Upper lobe of right lung (tissue), 1 donor: ENCODE measurements at places on chromosomes 4 and X.

DNA sequence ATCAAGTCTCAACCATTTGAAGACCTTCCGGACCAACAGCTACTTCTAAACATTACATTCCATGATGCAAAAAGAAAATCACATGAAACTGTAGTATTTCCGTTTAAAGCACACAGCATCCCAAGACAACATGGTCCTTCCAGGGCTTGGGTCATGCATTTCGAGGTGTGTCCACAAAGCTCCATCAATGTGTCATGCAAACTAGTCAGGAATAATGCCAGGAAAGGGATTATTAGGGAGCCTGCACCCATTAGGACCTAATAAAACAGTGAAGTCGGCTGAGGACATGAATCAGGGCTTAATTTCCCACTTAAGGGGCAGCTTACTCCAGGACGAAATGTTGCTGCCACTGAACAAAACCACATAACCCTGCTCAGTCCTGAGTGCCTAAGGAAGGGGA is 177.9 kb downstream of the TSPAN5 start:
- H3K27me3 ChIP-seq: no peaks in the 10 kb centered on the region
- H3K4me1 ChIP-seq: no peaks in the 10 kb centered on the region
- DNase-seq: no peak
- no peak overlapping the region for H3K27ac ChIP-seq

DNA sequence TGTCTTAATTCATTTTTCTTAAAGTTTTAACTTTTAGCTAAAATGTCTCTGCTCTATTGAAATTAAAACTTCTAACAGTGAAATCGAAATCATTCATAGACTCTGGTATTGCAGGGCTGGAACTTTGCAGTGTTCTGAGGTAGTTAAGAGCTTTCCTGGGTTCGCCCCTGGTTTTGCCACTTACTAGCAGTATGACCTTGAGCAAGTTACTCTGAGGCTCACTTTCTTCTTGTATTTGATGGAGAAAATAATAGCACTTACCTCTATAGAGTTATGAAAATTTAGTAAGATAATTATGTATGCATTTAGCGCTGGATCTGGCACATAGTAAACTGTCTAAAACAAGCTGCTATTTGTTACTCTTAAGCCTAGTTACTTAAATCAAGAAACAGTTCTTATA is 1.7 kb downstream of the SLAIN2 start:
- peak overlapping the region; percentile 90 for H3K4me3 ChIP-seq
- H3K27me3 ChIP-seq: no peaks in the 10 kb centered on the region
- no peaks in the 10 kb centered on the region for H3K36me3 ChIP-seq
- H3K4me1 ChIP-seq: peaks cover 15% of the 10 kb centered on the region

- H3K27ac ChIP-seq: no peak overlapping the region
- no peaks in the 10 kb centered on the region for H3K27me3 ChIP-seq
- DNase-seq: no peak
- H3K4me3 ChIP-seq: no peak overlapping the region
These were observed 395.2 kb downstream of the SPOCK3 start for GRCh38 chr4:166838975-166839614.

- no peak overlapping the region for H3K4me3 ChIP-seq
- H3K4me1 ChIP-seq: no peaks in the 10 kb centered on the region
- H3K27ac ChIP-seq: no peak overlapping the region
These were observed 115.4 kb downstream of the STPG2 start for GRCh38 chr4:98027827-98028226.

DNA sequence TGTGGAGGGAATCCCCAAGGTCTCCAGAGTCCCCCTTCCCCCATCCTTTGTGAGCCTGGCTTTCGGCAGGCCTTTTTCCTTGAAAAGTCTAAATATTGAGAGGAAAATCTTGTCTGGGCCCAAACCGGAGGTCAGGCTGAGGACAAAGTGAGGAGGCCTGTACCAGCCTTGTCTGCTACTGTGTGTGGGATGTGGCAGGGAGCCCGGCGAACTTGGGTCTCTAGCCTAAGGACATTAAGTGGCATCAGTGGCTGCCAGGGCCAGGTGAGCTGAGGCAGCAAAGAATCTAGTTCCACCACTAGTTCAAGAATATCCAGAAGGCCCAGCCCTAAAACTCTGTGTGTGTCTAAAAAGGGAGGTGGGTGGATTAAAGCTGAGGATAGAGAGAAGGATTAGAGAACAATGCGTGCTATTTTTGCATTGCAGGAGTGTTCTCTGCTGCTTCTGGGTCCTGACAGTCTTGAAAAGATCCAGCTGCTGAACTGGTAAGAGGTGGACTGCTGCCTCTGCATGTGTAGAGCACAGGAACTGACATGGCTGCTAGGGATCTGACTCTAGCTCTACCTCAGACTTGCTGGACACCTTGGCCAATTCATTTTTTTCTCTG is 1.2 kb upstream of the AMER1 start:
- no peaks in the 10 kb centered on the region for H3K4me1 ChIP-seq
- H3K27ac ChIP-seq: peak overlapping the region; percentile 93
- peak; percentile 63 for DNase-seq
- H3K4me3 ChIP-seq: peak overlapping the region; percentile 68
- H3K36me3 ChIP-seq: no peaks in the 10 kb centered on the region

GRCh38 chr4:158209825-158210807 is at the start of gene TMEM144:
Gene TMEM144, plus strand, starts transcription at chr4:158210486. Its CDS starts 2,182 bp downstream, at chr4:158212668.
- H3K27ac ChIP-seq: peak within 1 kb of the TSS; percentile 81
- no peaks in the 10 kb centered on the region for H3K27me3 ChIP-seq
- H3K36me3 ChIP-seq: no peaks in the 10 kb centered on the region
- DNase-seq: peak; percentile 96

GRCh38 chr4:109655396-109655795 is 47.8 kb downstream of the CASP6 start:
- H3K36me3 ChIP-seq: no peaks in the 10 kb centered on the region
- H3K27ac ChIP-seq: no peak overlapping the region
- no peak overlapping the region for H3K4me3 ChIP-seq
- no peaks in the 10 kb centered on the region for H3K27me3 ChIP-seq
- H3K4me1 ChIP-seq: no peaks in the 10 kb centered on the region

GRCh38 chr4:26139310-26139924 is 181.4 kb upstream of the RBPJ start:
- H3K36me3 ChIP-seq: no peaks in the 10 kb centered on the region
- H3K27ac ChIP-seq: no peak overlapping the region
- H3K4me3 ChIP-seq: no peak overlapping the region
- DNase-seq: no peak

GRCh38 chrX:51694254-51694653 is 11.6 kb upstream of the CENPVL2 start:
- no peaks in the 10 kb centered on the region for H3K27me3 ChIP-seq
- no peak for DNase-seq
- no peak overlapping the region for H3K27ac ChIP-seq
- no peak overlapping the region for H3K4me3 ChIP-seq

GRCh38 chrX:120262859-120263708 is 12.5 kb downstream of the ZBTB33 start:
- H3K4me3 ChIP-seq: no peak overlapping the region
- H3K27ac ChIP-seq: no peak overlapping the region
- no peaks in the 10 kb centered on the region for H3K4me1 ChIP-seq
- no peaks in the 10 kb centered on the region for H3K36me3 ChIP-seq

GRCh38 chr4:101037938-101038413 is 309.4 kb downstream of the PPP3CA start:
- H3K4me1 ChIP-seq: no peaks in the 10 kb centered on the region
- H3K27me3 ChIP-seq: no peaks in the 10 kb centered on the region
- H3K27ac ChIP-seq: no peak overlapping the region

DNA sequence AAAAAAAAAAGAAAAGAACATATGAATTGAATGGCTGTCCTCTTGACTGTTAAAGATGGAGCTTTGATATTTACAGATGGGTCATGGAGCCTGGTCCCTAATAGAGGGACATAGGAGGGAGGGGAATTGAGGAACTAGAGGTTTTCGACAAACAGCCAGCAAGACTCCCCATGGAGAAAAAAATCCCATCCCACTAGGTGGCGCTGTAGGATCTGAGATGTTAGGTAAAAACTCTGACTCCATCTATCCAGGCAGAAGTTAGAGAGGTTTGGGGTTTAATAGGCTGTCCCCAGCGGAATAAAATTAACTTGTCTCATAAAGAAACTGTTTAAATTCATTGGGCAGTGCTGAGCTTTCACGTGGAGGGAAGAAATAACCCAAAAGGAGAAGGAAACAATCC is 45.9 kb downstream of the HMGB2 start:
- no peak overlapping the region for H3K27ac ChIP-seq
- H3K36me3 ChIP-seq: no peaks in the 10 kb centered on the region
- H3K4me1 ChIP-seq: no peaks in the 10 kb centered on the region
- H3K27me3 ChIP-seq: no peaks in the 10 kb centered on the region
- no peak for DNase-seq

- H3K4me3 ChIP-seq: no peak overlapping the region
- H3K27ac ChIP-seq: no peak overlapping the region
- no peaks in the 10 kb centered on the region for H3K4me1 ChIP-seq
- no peak for DNase-seq
These were observed 3.5 kb downstream of the SPINK2 start for GRCh38 chr4:56817840-56818491.

- H3K27me3 ChIP-seq: no peaks in the 10 kb centered on the region
- H3K27ac ChIP-seq: no peak overlapping the region
- no peaks in the 10 kb centered on the region for H3K36me3 ChIP-seq
- no peak overlapping the region for H3K4me3 ChIP-seq
- H3K4me1 ChIP-seq: no peaks in the 10 kb centered on the region
These were observed 61.7 kb downstream of the EVC start for GRCh38 chr4:5772528-5773270.

- H3K4me1 ChIP-seq: no peaks in the 10 kb centered on the region
- H3K4me3 ChIP-seq: no peak overlapping the region
- H3K27ac ChIP-seq: no peak overlapping the region
- no peaks in the 10 kb centered on the region for H3K27me3 ChIP-seq
- no peak for DNase-seq
These were observed 502.5 kb downstream of the GRXCR1 start for GRCh38 chr4:43394976-43395375.

GRCh38 chr4:90127223-90127705 is at the start of gene CCSER1:
Gene CCSER1, plus strand, starts transcription at chr4:90127394.
- peak within 1 kb of the TSS; percentile 68 for H3K27ac ChIP-seq
- H3K27me3 ChIP-seq: no peaks in the 10 kb centered on the region
- H3K4me3 ChIP-seq: peak within 1 kb of the TSS; percentile 61
- DNase-seq: peak; percentile 91
- no peaks in the 10 kb centered on the region for H3K36me3 ChIP-seq

DNA sequence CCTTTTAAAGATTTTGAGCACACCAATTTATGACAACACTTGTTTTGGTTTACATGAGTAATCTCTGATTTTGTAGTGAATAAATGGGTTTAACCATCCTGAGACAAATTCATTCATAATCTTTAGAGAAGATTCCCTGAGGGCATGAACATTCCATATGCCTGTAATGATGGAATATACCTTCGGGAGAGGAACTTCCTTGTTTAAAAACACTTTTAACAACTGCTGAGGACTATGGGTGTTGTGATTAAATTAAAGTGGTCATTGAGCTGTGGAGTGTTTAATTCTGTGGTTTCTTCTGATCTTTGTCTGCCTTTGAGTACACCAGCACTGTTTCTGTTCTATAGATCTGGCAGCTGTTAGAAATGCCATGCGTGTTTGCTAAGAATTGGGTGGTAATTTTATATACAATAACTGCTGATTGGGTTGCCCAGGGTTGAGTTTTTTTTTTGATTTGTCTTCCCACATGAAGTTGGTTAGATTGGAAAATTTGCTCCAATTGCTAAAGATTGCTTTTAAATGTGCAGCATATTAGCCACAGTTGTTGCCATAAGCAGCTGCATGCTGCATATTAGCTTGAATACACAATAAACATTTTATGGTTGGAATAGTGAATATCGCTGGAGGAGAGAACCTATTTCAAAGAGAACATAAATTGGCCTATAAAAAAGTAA is 86.8 kb downstream of the DCLK2 start:
- peaks cover 5% of the 10 kb centered on the region for H3K4me1 ChIP-seq
- DNase-seq: no peak
- H3K4me3 ChIP-seq: no peak overlapping the region
- H3K36me3 ChIP-seq: no peaks in the 10 kb centered on the region
- H3K27ac ChIP-seq: no peak overlapping the region

GRCh38 chr4:139419388-139419914 is 34.5 kb upstream of the RAB33B start:
- H3K27me3 ChIP-seq: no peaks in the 10 kb centered on the region
- no peak overlapping the region for H3K4me3 ChIP-seq
- DNase-seq: no peak

GRCh38 chrX:84118315-84118714 is 69.7 kb downstream of the RPS6KA6 start:
- no peaks in the 10 kb centered on the region for H3K4me1 ChIP-seq
- no peak overlapping the region for H3K27ac ChIP-seq
- no peaks in the 10 kb centered on the region for H3K27me3 ChIP-seq
- DNase-seq: no peak
- H3K36me3 ChIP-seq: no peaks in the 10 kb centered on the region

DNA sequence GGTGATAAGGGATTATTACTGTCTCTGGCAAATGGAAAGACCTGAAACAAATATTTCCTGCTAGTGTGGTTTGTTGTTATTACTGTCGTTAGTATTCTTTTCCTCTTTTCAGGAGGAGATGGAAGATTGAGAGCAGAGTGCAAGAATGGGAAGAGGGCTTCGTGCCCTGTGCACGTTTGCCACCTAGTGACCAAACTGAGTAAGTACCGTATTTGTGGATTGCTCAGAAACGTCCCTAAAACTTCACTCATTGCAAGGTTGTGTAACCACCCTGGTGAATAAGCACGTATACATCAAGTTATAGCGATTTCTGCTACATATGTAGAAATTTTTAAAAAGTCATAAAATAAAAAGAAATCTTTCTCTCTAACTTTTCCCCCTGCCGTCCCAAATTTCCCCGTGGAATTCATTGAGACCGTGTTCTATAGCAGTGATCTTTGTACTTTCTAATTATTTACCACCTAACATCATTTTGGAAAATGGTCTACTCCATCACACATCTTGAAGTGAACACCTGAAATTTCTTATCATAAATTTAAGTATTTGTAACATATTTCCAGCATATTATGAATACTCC is 24.3 kb downstream of the LINC00632 start:
- H3K27ac ChIP-seq: no peak overlapping the region
- H3K36me3 ChIP-seq: no peaks in the 10 kb centered on the region
- H3K4me1 ChIP-seq: no peaks in the 10 kb centered on the region
- H3K4me3 ChIP-seq: no peak overlapping the region

DNA sequence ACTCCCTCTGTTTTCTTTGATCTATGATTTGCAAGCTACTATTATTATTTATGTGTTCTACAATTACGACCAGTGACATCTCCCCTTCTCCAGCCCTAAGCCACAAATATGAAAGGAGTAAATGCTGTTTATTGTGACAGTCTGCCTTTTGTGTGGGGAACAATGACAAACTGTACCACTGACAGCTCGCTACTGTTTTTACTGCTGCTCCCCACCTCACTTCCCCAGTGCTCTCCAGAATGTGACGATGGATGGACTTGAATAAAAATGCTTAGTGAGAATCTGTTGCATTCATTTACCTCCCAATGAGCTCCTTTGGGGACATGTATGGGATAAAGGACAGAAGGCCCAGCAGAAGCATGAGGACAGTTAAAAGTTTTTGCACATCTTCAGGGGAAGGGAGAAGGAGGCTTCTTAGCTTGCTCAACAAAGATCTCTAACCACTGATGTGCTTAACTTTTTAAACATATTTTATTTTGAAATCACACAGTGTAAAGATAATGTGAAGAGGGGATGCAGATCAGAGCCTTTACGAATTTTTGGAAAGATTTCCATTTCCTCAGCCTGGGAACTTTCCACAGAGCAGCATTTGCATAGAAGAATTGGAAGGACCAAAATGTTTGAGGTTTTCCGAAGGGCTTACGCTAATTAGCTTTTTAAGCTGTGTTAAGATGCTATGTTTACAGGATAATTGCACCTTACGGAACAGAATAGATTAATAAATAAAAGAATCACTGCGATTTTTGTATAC is 485.1 kb upstream of the TENM3 start:
- no peak for DNase-seq
- H3K4me1 ChIP-seq: no peaks in the 10 kb centered on the region
- H3K27ac ChIP-seq: no peak overlapping the region
- H3K4me3 ChIP-seq: no peak overlapping the region

GRCh38 chr4:12956026-12956425 is 528.1 kb downstream of the RAB28 start:
- no peak overlapping the region for H3K4me3 ChIP-seq
- no peaks in the 10 kb centered on the region for H3K4me1 ChIP-seq
- peaks cover under 1% of the 10 kb centered on the region for H3K27me3 ChIP-seq
- DNase-seq: no peak
